AG04449 (cell line): ENCODE measurements at places on chromosomes 2 and 18.

DNA sequence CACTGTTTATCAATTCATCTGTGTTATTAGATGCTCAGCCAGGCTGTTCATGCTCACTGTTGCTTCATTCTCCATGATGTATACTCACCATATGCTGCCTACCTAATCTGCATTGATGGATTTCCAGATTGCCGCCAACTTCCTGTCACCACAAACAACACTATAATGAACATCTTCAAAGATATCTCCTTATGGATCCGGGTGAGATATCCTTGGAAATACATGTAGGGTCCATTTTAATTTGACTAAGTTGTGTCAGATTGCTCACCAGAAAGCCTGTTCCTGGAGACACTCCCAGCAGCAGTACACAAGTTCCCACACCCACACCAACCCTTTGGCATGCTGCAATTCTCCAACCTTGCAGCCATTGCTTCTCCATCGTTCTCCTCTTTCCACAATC, 547.5 kb upstream of the TNP1 start:
- no peak for DNase-seq

GRCh38 chr2:12271589-12271984, 445.1 kb upstream of the TRIB2 start:
- DNase-seq: no peak

GRCh38 chr18:61892683-61893308, at the start of gene RNF152:
Gene RNF152 (minus strand): TSS chr18:61893007. CDS start chr18:61816463, 76,544 bp downstream.
- no peak for DNase-seq

DNA sequence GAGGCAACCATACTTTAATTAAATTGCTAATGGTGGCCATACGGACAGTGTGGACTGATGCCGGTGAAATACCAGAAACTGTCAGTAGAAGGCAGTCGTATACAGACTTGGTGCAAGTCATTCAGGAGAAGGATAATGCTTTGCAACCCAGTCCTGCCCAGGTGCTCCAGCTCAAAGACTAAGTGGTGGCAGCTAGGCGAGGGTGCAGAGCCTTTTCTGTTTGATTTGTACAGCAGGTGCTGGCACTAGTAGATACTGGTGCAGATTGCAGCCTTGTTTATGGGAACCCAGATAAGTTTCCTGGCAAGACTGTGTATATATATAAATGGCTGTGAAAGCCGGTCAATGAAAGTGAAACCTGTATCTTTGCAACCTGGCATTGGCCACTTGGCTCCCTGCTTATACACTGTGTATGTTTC, 208.3 kb upstream of the SYT4 start:
- DNase-seq: no peak

DNA sequence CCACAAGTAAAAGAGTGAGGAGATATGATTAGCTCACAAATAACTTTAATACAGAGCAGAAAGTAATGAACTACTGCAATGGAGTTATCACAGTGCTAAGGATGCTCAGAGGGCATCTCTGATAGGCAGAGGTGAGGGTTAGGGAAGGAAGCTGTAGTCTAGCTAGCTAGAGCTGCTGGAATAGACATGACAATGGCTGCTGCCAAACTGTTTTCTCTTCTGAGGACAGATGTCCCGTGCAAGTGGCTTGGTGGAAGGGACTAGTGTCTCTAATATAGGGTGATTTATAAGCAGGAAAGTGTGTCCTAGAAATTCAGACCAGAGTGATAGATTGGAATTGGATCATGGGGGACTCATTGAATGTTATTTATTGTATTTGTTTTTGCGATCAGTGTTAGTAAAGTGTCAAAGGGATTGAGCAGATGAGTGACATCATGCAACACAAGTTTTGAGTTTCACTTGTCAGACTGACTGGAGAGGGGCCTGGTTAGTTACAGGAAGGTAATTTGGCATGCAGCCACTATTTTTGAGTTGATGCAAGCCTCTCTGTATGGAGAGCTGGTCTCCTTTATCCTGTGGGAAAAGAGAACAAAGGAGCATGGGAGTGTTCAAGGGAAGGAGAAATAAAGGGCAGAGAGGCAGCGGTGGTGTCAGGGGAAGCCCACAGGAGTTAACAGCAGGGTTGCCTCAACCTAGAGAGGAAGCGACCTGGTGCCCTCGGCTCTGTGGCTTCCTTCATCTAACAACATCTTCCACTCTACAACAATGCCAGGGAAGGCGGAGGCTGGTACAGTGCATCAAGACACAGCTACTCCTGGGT, 1.9 kb downstream of the CTLA4 start:
- DNase-seq: no peak

DNA sequence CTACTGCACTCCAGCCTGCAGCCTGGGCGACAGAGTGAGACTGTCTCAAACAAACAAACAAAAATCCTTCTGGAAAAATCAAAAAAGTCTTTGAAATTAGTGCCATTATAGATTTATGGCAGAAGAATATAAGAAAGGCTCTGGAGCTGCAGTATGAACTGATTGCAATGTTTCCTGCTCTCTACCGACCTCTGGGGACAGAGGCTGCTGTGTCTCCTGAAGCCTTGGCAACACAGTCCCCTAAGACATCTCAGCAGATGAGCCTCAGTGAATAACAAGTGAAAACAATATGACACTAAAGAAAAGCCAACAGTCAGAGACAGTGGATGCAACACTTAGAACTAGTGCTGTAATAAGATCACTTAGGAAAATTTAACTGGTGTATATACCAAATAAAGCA, 494.9 kb upstream of the LRATD1 start:
- no peak for DNase-seq

- peak; percentile 70 for DNase-seq
Observed at GRCh38 chr2:1055014-1055595, 104.5 kb downstream of the SNTG2 start.

DNA sequence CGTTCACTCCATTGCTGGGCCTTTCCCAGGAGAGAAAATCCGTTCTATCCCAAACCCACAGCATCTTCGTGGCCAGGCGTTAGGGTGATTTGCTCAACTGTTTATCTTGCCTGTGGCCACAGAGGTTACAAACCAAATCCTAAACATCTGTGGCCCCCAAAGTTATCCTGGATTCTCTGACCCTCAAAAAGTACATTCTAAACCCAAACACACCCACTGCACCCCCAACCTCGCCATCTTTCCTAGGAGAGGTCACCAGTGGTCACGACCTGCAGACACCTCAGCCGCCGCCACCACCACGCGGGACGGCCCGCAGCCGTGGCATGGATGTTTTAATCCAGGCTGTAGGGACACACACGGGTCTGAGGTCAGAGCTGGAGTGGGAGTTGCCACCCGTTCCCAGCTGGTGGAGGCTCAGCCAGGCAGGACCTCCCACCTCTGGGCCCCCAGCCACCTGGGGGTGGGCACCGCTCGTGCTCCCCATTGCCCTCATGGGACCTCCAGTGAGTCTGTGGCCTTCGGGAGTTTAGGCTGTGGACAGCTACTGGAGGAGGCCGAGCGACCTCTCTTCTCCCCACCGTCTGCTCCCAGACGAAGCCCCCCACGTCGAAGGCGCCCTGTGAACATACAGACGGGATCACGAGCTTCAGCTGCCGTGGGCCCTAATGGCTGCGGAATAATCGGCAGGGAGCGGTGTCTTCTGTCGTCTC, 72.0 kb downstream of the KCNG2 start:
- DNase-seq: no peak

GRCh38 chr18:6811816-6812215, 82.3 kb downstream of the ARHGAP28 start:
- no peak for DNase-seq

GRCh38 chr2:74835831-74836674, 2.1 kb downstream of the HK2 start:
- DNase-seq: no peak

- DNase-seq: no peak
Observed at GRCh38 chr2:169129703-169130243, 60.4 kb downstream of the DHRS9 start.

DNA sequence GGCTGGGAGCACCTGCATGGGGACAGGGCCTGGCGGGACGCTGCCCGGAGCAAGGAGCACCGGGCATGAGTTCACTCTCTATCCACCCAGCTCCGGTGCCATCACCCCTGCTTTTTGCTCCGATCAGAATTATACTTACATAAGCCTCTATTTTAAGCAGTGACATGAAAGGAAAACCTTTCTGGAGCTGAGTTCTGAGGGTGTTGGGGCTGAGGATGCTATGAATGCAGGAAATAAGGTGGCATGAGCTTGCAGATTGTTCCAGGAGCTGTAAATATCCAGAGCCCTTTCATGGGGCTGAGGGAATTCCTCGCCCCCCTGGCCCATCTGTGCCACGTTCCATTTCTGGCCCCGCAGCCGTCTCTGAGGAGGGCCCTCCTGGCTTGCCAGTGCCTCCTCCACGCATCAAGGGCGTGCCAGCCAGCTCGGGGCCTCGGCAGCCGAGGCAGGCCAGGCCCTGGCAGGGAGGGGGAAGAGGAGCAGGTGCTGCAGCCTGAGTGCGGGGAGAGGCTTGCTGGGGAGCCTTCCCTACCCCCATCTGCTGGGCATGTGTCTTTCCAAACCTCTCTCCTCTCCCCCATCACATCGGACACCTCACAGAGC, 91.7 kb upstream of the MCFD2 start:
- DNase-seq: no peak

- no peak for DNase-seq
Observed at GRCh38 chr18:37525262-37525585, 40.4 kb downstream of the CELF4 start.

- DNase-seq: no peak
Observed at GRCh38 chr2:39138837-39139211, 18.0 kb upstream of the SOS1 start.

DNA sequence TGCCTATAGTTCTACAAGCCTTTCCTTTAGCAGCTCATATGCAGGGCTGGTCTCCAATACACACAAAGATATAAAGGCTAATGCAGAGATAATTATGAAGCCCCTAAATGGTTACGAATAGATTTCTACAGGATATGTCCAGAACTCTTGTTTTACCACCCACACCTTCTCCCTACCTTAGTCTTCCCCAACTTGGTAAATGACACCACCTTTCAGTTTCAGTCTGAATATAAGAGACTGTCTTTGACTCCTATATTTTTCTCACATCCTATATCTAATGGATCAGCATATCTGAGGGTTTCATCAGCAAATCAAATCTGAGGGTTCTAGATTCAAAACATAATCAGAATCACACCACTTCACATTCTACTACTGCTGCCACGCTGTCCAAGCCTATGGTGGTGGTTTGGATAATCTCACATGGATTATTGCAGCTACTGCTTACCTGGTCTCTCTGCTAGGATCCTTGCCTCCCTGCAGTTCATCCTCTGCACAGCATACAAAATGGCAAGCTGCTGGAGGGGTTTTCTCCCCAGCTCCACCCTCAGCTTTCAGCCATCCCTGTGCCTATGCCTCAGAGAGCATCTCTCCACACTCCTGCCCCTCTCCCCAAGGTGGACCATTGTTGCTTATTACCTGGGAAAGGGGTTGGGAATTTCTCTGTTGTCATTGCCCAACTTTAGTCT, 178.0 kb upstream of the SPOPL start:
- no peak for DNase-seq

GRCh38 chr2:50769406-50770181, 262.3 kb downstream of the NRXN1 start:
- DNase-seq: no peak

GRCh38 chr18:45849529-45849928, 24.1 kb downstream of the SIGLEC15 start:
- no peak for DNase-seq

GRCh38 chr2:127413782-127414637, 4.2 kb upstream of the PROC start:
- peak; percentile 28 for DNase-seq

DNA sequence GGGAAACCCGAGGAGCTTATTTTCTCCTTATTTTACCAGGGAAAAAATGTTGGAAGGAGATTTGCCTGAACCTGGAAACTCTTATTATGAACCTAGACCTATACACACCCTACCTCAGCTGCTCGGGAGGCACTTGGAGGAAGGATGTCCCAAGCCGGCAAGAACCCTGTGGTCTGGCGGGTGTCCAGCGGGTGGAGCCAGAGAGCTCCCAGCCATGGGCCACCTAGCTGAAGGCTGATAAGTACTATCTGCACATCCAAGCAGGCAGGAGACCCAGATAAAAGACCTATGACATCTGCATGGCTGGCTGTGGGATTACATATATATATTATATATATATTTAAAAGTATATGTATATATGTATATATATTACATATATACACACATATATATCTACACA, 1.1 kb upstream of the SLC14A1 start:
- no peak for DNase-seq

- DNase-seq: no peak
Observed at GRCh38 chr2:163417596-163418337, 318.0 kb downstream of the FIGN start.

- DNase-seq: no peak
Observed at GRCh38 chr2:98532756-98533155, 75.6 kb downstream of the COA5 start.

GRCh38 chr18:63192126-63192884, 127.3 kb downstream of the BCL2 start:
- no peak for DNase-seq

DNA sequence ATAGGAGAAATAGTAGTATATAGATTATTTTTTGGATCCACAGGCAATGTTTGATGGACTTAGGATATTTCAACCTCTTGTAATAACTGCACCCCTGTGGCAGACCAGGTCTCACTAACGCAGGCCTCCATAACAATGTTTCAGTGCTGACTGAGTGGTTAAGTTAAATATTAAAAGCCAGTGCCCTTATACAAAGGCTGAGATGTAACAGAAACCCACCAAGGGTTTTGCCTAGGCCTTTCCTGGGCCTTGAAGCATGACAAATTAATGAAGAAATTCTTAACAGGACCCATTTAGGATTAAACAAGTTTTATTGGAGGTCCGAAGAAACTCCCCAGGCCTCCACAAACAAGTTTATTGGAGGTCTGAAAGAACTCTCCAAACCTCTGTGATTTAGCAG, 1.6 kb upstream of the SUCLG1 start:
- DNase-seq: no peak

- no peak for DNase-seq
Observed at GRCh38 chr18:62324917-62325805, at the start of gene TNFRSF11A. Gene TNFRSF11A (plus strand): TSS chr18:62325310. CDS start chr18:62325353, 43 bp downstream.

GRCh38 chr18:59690996-59691395, 6.2 kb downstream of the CCBE1 start:
- DNase-seq: no peak

DNA sequence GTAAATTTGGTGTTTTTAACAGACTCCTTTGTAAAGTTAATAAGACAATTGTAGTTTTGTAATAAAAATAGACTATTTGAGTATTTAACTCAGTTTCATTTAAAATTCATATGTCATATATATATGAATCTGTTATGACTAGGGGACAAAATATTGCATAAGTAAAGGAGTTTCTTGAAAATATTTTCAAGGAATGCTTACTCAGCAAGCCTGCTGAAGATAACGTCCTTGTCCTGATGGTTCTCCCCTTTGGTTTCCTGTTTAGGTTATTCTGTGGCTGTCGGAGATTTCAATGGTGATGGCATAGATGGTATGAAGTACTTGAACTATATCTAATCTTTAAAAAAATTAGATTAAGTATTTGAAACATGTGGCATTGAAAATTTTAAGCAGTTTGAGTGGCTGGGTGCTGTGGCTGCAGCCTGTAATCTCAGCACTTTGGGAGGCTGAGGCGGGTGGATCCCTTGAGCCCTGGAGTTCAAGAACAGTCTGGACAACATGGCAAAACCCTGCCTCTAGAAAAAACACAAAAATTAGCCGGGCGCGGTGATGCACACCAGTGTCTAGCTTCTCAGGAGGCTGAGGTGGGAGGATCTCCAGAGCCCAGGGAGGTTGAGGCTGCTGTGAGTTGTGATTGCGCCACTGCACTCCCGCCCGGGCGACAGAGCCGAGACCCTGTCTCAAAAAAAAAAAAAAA, 47.1 kb downstream of the ITGAV start:
- no peak for DNase-seq
